ENCODE measurements at places on chromosomes 16 and 17.

- H3K4me1 ChIP-seq: no peaks in the 10 kb centered on the region
- H3K27ac ChIP-seq: no peak overlapping the region
- no peak for DNase-seq
- no peaks in the 10 kb centered on the region for H3K36me3 ChIP-seq
These were observed 77.1 kb downstream of the MMD start for GRCh38 chr17:55344514-55344997.

GRCh38 chr17:61097781-61098180, 301.9 kb upstream of the TBX2 start:
- no peaks in the 10 kb centered on the region for H3K27me3 ChIP-seq
- H3K36me3 ChIP-seq: no peaks in the 10 kb centered on the region
- H3K4me1 ChIP-seq: no peaks in the 10 kb centered on the region
- no peak overlapping the region for H3K4me3 ChIP-seq

GRCh38 chr16:88284626-88285513, 97.9 kb upstream of the ZNF469 start:
- no peak overlapping the region for H3K4me3 ChIP-seq
- H3K36me3 ChIP-seq: no peaks in the 10 kb centered on the region
- no peaks in the 10 kb centered on the region for H3K27me3 ChIP-seq
- no peak overlapping the region for H3K27ac ChIP-seq
- no peak for DNase-seq

- no peak overlapping the region for H3K27ac ChIP-seq
- H3K4me3 ChIP-seq: no peak overlapping the region
- no peaks in the 10 kb centered on the region for H3K36me3 ChIP-seq
- no peaks in the 10 kb centered on the region for H3K27me3 ChIP-seq
These were observed 67.8 kb upstream of the TBX2 start for GRCh38 chr17:61331886-61332285.

GRCh38 chr17:21296097-21297025, 11.8 kb downstream of the MAP2K3 start:
- H3K27ac ChIP-seq: no peak overlapping the region
- H3K4me1 ChIP-seq: no peaks in the 10 kb centered on the region
- DNase-seq: no peak
- peaks cover 26% of the 10 kb centered on the region for H3K36me3 ChIP-seq

GRCh38 chr16:58377932-58378331, 14.3 kb upstream of the GINS3 start:
- DNase-seq: no peak
- no peaks in the 10 kb centered on the region for H3K36me3 ChIP-seq
- no peak overlapping the region for H3K4me3 ChIP-seq

- no peaks in the 10 kb centered on the region for H3K27me3 ChIP-seq
- H3K36me3 ChIP-seq: peaks cover 61% of the 10 kb centered on the region
- no peak overlapping the region for H3K4me3 ChIP-seq
These were observed 80.5 kb downstream of the SMG6 start for GRCh38 chr17:2222901-2223616.

DNA sequence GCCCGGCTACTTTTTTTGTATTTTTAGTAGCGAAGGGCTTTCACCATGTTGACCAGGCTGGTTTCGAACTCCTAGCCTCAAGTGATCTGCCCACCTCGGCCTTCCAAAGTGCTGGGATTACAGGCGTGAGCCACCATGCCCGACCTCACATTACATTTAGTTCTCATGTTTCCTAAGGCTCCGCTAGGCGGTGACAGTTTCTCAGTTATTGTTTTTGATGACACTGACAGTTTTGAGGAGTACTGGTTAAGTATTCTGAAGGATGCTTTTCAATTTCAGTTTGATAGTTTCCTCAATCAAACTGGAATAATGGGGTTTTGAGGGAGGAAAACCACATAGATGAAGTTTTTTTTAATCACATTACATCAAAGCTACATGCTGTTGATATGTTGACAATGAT, 1028.5 kb downstream of the CDH8 start:
- H3K27me3 ChIP-seq: no peaks in the 10 kb centered on the region
- H3K27ac ChIP-seq: no peak overlapping the region
- no peak overlapping the region for H3K4me3 ChIP-seq
- H3K4me1 ChIP-seq: no peaks in the 10 kb centered on the region
- H3K36me3 ChIP-seq: no peaks in the 10 kb centered on the region
